ENCODE measurements at places on chromosomes 1 and 21.
A peak's percentile ranks its signal among the peaks of the same experiment; 100 is the strongest.

GRCh38 chr1:150477320-150477719 is 9.9 kb upstream of the TARS2 start:
- DNase-seq = no peak

- DNase-seq = no peak
Measured at GRCh38 chr21:39388811-39389155, 39.9 kb upstream of the HMGN1 start.

GRCh38 chr1:69163241-69163640 is 404.5 kb upstream of the LRRC7 start:
- no peak for DNase-seq

DNA sequence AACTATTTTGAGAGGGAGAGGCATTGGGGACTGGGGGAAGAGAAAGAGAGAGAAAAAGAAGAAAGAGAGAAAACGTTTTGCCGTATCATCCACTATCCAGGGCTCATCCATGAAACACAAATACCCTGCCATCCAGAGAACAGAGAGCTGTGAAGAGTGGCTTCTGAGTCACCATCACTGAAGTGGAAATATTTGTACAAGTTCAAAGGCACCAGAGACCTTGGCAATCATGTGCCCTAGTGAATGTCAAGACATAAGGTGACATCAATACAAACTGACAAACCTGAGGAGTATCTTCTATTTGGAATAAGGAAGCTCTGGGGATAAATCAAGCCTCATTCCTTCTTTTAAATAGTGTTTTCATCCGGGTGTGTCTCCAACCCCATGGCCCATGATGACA is 197.2 kb upstream of the PROX1 start:
- no peak for DNase-seq

DNA sequence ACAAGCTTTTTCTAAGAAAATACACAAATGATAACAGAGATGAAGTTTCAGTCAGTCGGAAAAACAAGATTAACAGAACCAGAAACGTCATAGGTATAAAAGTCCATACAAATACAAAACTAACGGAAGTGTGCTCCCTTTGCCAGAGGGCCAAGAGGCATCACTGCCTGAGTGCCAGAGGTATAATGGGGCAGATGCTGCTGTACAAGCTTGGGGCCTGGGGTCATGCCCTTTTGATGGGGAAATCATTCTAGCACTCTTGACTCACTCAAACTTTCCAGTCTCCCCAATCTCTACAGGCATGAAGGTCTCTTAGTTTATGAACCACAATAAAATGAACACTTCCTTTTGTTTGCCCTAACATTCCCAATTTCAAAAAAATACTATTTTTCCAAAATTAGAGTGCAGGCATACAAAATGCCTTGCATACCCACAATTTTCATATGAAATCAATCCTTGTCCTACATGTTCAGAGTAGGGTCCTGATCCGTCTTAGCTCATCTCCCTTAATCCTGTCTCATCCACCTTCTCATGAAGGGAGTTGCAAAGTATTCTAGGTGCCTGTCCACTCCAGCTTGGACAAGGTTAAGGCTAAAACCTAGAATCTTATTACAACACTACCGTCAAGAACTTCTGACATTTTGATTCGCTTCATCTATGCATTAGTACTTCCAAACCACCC is 1.5 kb downstream of the RPL22 start:
- DNase-seq = no peak

- DNase-seq = no peak
Measured at GRCh38 chr1:93969887-93970286, 60.7 kb upstream of the GCLM start.

DNA sequence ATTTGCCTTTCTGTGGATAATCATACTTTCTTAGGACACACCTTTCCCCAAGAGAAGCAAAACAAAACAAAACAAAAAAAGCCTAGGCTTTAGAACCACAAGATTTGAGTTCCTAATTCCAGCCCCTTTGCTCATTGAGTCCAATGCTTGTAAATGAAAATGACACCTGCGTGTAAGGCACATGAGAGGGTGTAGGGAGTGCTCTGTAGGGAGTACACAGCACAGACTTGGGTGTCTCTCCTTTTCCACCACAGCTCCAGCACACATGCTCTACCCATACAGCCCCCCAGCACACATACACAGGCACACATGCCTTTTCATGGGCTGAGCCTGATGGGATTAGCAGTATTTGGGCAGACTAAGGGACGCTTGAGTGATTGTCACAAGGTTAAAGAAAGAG is 9.2 kb upstream of the NGF start:
- no peak for DNase-seq

DNA sequence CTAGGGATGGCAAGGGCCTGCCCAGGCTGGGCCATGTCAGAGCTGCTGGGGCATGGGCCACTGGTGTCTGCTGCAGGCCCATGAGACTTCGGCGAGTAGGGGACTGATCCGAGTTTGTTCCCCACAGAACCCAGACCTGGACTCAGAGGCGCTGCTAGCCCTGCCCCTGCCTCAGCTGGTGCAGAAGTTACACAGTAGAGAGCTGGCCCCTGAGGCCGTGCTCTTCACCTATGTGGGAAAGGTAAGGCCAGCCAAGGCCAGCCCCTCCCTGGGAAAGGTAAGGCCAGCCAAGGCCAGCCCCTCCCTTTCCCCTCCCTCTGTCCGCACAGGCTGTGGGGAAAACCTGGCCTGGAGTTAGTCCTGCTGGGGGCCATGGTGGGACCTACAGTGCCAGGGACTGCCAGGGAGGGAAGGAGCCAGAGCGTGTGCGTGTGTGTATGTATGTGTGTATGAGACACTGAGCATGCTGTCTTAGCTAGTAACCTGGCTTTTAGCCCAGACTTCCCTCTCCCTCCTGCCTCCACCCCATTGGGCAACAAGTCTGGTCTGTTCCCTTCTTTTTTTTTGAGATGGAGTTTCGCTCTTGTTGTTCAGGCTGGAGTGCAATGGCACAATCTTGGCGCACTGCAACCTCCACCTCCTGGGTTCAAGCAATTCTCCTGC is 8.0 kb downstream of the FAAH start:
- peak; percentile 85 for DNase-seq

- no peak for DNase-seq
Measured at GRCh38 chr1:236016083-236016482, 48.8 kb downstream of the NID1 start.

DNA sequence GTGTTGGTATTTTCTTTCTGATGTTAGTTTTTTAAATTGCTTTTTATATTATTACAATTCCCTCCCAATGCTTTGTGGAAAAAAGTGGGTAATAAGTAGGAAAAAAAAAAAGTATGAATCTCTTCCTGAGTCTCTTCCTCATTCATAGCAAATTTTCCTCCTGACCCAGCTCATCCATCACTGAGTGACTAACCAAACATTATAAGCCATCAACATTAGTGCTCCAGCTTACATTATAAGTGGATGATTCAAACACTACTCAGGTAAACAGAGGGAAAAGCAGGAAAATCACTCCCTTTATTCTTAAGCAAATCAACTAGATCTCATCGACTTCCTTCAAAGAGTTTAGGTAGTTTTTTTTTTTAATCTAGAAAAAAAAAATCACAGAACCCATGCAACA is 15.4 kb upstream of the SAMD13 start:
- DNase-seq = no peak

DNA sequence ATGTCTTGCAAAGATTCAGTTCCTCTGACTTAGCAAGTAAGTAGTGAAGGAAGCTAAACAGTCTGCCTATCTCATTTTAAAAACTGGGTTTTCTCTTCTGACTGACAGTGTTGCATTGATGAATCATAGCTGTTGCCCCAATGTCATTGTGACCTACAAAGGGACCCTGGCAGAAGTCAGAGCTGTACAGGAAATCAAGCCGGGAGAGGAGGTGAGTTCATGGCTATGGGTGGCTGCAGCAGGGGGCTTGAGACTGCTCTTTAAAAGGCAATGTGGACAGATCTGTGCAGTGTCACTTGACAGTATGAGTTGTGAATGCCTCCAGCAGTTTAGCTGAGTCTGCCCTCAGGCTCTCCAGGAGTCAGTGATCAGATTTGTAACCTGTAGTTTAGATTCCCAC is 46.6 kb downstream of the SMYD2 start:
- no peak for DNase-seq

- DNase-seq = peak; percentile 61
Measured at GRCh38 chr1:209815931-209816341, 10.0 kb upstream of the IRF6 start.

DNA sequence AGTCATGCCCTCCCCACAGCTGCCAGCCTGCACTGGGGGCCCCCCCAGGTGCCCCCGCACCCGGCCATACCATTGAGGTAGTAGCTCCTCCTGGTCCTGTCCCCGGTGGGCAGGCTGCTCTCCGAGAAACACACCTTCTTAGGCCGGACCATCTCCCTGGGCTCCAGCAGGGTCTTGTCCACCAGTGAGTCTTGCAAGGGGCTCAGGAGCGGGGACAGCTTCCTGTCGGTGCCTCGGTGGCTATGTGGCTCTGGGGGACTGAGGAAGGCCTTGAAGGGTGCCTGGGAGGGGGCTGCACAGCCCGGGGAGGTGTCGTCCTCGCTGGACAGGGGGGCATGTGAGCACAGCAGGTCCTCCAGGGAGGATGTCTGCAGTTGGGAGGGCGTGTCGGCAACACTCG is 12.9 kb upstream of the FTCD start:
- DNase-seq = no peak

- peak; percentile 99 for DNase-seq
Measured at GRCh38 chr1:151790071-151790939, at the start of gene TDRKH. Gene TDRKH (minus strand): TSS chr1:151790500. CDS start chr1:151783022, 7,478 bp downstream.

- no peak for DNase-seq
Measured at GRCh38 chr1:94606471-94606870, 64.9 kb upstream of the F3 start.

DNA sequence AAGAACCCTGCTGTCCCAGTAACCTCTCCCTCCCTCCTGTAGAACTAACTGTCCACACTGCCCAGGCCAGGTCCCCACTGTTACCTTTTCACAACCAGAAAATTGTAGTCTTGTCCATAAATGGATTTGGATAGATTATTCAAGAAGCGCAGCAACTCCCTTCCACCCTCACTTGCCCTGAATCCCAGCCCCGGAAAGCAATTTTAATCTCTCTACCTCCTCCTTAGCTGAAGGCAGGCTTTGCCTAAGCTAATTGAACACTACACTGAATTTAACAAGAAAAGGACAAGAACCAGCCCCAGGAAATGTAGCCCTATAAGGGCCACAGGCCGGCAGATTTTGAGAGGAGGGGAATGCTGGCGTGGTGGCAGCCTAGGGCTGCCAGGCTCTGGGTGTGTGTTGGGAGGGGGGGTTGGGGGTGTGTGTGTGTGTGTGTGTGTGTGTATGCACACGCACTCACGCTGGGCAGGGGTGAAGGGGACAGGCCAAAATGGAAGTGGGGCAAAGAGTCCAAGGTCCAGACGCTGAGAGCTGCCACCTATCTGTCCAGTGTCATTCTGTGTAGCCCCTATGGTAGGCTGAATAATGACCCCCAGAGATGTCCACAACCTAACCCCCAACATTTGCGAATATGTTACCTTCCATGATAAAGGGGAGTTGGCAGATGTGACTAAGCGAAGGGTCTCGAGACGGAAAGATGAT is 10.8 kb upstream of the IFNGR2 start:
- no peak for DNase-seq

- DNase-seq = no peak
Measured at GRCh38 chr21:42521384-42521783, 7.7 kb downstream of the SLC37A1 start.

- no peak for DNase-seq
Measured at GRCh38 chr1:203085528-203086406, at the start of gene MYOG. Gene MYOG (minus strand): TSS chr1:203086012. CDS start chr1:203085961, 51 bp downstream.

DNA sequence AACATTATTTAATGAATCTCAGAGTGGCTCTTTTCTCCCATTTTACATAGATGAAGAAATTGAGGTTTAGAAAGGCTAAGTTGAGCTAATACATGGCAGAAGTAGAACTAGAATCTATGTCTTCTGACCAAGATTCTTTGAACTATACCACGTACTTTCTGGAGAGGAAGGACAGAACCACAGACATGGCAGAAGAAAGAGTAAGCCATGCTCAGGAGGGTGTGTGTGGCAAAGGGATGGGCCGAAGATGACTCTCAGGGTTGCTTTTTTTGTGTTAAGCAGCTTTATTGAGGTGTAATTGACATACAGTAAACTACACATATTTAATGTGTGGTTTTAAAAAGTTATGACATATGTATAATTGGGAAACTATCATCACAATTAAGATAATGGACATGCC is 69.5 kb downstream of the PEX14 start:
- DNase-seq = no peak

DNA sequence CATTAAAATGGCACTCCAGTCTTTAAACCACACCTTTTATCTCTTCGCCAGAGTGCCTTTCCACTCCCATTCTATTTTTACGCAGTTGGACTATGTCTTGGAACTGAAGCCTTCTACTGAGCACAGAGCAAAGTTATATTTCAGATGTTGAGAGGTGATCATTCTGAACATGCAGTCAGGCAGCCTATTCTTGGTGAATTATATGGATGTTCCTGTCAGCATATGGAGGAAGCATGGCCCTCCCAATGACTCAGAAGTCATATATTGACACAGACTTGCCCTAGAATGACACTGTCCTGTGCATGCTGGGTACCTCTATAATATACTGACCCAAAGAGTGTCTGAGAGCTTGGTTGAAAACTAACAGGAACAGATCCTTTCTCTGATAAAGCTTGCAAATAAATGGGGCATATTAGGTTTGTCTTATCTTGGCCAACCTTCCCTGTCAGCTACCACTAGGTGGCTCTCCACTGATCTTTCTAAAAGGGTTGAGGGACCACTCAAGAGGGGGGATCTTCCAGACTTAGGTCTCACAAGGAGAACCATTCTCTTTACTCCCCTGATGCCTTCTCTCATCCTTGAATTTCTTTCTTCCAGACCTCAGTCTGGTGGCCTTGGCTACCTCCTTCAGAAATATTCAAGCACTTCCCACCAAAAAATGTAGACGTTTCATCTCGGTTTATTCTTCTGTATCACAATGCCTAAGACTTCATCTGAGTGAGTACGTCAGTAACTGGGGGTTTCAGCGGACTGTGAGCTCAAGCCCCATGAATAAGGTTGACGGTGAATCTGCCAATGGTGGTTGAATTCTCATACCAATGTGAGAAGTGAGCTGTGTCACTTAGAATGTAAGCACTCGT is 11.8 kb upstream of the ALG14 start:
- peak; percentile 26 for DNase-seq

DNA sequence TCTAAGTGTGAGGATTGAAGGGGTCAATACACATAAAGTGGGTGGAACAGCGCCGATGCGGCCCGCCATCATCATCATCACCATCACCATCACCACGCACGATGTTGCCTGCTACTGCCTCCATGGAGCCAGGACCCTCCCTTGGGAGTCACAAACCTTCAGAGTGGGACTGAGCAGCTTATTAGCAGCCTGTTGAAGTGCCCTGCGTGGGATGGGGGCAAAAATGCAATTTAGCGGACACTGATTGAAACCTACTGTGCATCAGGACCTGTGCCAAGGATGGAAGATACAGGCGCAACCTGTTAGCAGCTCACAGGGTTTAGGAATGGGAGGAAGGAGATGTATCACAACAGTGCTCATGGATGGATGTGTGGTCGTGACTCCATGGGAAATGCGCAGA is 26.7 kb downstream of the STPG1 start:
- no peak for DNase-seq
